Activated T-helper 2 cell treated with anti-CD3 and anti-CD28 coated beads, Interferon-gamma antibody, Interleukin-2, Interleukin-4, amounts not matched to agents 10 μg/mL and 5 μg/mL and 100 μg/mL, durations not matched to agents 14 hours and 24 hours and 36 hours (primary cell): ENCODE measurements at places on chromosomes 12 and 14.

DNA sequence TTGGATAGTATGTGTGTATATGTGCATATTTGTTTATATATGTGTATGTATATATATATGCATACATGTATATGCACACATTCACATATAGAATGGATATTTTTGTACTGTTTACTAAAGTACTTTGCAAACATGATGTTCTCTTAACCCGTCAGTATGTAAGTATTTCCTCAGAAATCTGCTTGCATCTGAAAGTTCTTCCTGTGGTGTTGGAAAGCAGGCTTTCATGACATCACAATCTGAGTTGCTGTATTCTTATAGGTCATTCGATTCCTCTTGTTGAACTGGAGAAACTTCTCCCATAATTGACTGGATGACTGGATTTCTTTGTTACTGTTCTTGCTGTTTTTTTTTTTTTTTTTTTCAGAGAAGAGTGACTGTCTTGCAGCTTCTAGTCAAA lies 29.1 kb downstream of the GABARAPL1 start:
- DNase-seq: no peak

- DNase-seq: no peak
Measured at GRCh38 chr12:128116537-128116936, 150.4 kb upstream of the TMEM132C start.

DNA sequence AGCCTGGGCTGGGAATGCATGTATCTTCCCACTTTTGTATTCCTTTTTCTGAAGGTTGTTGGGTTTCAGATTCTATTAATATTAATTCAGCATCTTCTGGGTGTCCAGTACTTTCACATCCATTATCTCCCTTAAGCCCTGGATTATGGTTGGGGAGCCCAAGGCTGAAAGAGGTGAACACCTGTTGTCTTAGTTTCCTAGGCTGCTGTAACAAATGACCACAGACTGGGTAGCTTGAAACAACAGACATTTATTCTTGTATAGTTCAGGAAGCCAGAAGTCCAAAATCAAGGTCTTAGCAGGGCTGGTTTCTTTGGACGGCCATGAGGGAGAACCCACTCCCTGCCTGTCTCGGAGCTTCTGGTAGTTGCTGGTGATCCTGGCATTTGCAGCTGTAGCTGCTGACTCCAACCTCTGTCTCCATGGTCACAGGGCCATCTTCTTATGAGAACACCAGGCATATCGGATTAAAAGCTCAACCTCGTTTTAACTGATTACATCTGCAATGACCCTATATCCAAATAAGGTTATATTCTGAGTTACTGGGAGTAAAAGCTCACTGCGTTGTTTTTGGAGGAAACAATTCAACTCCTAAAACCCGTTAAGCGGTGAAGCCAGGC lies 68.2 kb upstream of the CLMN start:
- no peak for DNase-seq

DNA sequence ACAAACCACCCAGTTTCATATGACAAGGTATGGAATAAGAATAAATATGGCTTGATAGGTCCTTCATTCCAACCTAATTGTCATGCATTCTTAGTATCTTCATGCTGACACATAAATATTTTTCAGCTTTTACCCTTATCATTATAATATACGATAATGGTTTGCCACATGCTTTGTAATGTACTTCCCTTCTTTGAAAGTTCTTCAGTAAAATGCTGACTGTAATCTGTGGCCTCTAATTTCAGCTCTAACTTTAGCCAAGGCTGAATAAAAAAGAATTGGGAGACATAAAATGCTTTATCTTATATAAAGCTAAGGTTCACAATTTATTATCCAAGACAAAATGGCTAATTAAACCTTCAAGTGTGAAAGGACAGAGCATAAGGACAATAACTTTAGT lies 2.6 kb upstream of the MAP4K5 start:
- no peak for DNase-seq

- no peak for DNase-seq
Measured at GRCh38 chr12:129404556-129404955, 499.3 kb downstream of the TMEM132D start.

DNA sequence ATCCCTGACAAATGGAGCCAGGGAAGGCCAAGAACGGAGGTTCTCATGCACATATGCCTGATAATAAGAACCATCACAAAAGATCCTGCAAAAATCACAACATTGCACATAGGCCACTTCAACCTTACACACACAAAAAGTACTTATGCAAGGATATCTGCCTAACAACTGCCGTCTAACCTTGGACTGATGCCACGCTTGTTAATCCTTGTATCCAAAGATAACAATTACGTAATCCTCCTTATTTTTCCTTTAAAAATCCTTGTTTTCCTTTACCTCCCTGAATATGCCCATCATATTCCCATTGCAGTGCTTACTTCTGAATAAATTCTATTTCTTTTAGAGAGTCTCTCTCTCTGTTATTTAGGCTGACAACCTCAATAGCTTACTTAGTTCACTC lies 59.5 kb downstream of the TMEM116 start:
- DNase-seq: no peak
